ENCODE measurements at places on chromosomes 5 and 9. TPM values are rescaled to one million over a fixed set of nuclear protein-coding genes. Genes with fewer than 3 reads are reported as not detected.

Gene SPRY4
- not detected for total RNA-seq

Gene CLTB
- total RNA-seq: 36.1 TPM

Gene PCDHA5
- total RNA-seq: not detected

Gene RANBP17
- not detected for total RNA-seq

Gene AK6
- 25.8 TPM for total RNA-seq

Gene RNF180
- total RNA-seq: not detected

Gene SLC6A19
- not detected for total RNA-seq

Gene SPINK7
- not detected for total RNA-seq

Gene MLANA
- total RNA-seq: not detected

Gene HCN1
- total RNA-seq: not detected

Gene CXCL14
- total RNA-seq: not detected

Gene CER1
- not detected for total RNA-seq

Gene HSD17B3
- total RNA-seq: 4.4 TPM

Gene TRIM14
- total RNA-seq: 76.9 TPM

Gene ABITRAM
- total RNA-seq: 9.2 TPM

Gene LHFPL2
- 1.4 TPM for total RNA-seq

Gene TEX48
- total RNA-seq: not detected

Gene ESM1
- not detected for total RNA-seq

Gene ASPN
- not detected for total RNA-seq

Gene IRX4
- not detected for total RNA-seq

Gene IRX2
- total RNA-seq: not detected

Gene CARTPT
- not detected for total RNA-seq

Gene LIX1
- total RNA-seq: not detected

Gene DOK3
- total RNA-seq: 3.7 TPM

Gene TMEM252
- not detected for total RNA-seq
